ENCODE measurements at places on chromosomes 4 and X.

- DNase-seq, result no peak
Measured at GRCh38 chrX:75957107-75957610, 172.1 kb upstream of the MAGEE2 start.

DNA sequence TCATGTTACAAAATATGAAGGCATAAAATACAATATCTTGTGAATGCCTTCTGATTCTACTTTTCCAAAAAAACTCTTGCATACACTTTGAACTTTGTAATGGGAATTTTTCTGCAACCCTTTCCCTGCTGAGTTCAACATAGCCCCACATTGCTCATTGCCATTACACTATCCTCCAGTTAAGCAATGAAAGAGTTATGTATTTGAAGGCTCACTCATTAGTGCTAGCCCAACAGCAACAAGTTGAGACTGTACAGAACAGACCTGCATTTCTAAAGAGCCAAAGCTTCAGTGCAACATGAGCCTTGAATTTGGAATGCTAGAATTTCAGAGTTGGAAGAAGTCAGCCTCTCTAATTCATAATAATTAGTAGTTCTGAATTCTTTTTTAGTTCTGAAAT, 44.4 kb upstream of the STAG2 start:
- DNase-seq, result no peak

DNA sequence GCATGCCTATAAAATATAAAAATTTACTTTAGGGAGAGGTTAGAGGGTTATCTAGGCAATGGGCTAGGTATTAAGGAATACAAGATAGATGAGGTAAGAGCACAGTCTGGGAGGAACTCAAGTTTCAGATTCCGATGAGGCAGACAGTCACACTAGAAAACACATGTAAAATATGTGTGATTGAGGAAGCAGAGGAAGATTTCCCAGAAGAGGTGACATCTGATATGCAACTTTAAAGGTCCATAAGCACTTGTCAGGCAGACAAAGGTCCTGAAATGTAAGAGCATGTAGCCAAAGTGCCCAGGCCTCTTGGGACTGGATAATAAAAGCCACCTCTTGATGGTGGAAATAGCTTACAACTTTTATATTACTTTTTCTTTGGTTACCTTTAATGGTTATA, 81.1 kb upstream of the AADAT start:
- no peak for DNase-seq

GRCh38 chr4:128812442-128813235, 3.1 kb downstream of the JADE1 start:
- DNase-seq, result peak; percentile 14

GRCh38 chr4:88005076-88005475, 2.4 kb upstream of the PKD2 start:
- DNase-seq, result no peak

Measured in NCI-H774 (cell line).